ENCODE measurements at places on chromosomes 1 and 21. TPM values are rescaled to one million over a fixed set of nuclear protein-coding genes. Genes with fewer than 3 reads are reported as not detected.

DNA sequence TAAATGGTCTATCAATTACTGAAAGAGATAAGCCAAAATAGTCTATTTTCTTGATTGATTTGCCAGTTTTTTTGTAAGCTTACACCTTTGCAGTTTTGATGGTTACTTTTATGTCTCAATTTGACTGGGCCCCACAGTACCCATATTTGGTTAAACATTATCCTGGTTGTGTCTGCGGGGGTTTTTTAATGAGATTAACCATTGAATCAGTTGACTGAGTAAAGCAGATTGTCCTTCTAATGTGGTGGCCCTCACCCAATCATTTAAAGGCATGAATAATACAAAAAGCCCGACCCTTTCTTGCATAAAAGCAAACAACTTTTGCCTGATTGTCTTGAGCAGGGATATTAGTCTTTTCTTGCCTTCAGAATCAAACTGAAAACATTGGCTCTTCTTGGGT, 650.0 kb upstream of the RGS18 start:
- no peaks in the 10 kb centered on the region for H3K4me1 ChIP-seq
- peaks cover under 1% of the 10 kb centered on the region for H3K36me3 ChIP-seq
- H3K4me3 ChIP-seq, result no peak overlapping the region
- DNase-seq, result no peak
- H3K27ac ChIP-seq, result no peak overlapping the region
- peaks cover 2% of the 10 kb centered on the region for H3K27me3 ChIP-seq

GRCh38 chr1:156845055-156845952, 13.6 kb downstream of the INSRR start:
- no peak overlapping the region for H3K4me3 ChIP-seq
- no peak overlapping the region for H3K27ac ChIP-seq
- peaks cover 43% of the 10 kb centered on the region for H3K27me3 ChIP-seq
- H3K36me3 ChIP-seq, result no peaks in the 10 kb centered on the region
- H3K4me1 ChIP-seq, result peaks cover 13% of the 10 kb centered on the region

Gene CDA
- total RNA-seq, result 1.1 TPM

GRCh38 chr1:200867018-200867811, 5.6 kb upstream of the GPR25 start:
- H3K27ac ChIP-seq, result no peak overlapping the region
- no peak for DNase-seq
- H3K27me3 ChIP-seq, result peaks cover 5% of the 10 kb centered on the region
- no peak overlapping the region for H3K4me3 ChIP-seq
- no peaks in the 10 kb centered on the region for H3K4me1 ChIP-seq

DNA sequence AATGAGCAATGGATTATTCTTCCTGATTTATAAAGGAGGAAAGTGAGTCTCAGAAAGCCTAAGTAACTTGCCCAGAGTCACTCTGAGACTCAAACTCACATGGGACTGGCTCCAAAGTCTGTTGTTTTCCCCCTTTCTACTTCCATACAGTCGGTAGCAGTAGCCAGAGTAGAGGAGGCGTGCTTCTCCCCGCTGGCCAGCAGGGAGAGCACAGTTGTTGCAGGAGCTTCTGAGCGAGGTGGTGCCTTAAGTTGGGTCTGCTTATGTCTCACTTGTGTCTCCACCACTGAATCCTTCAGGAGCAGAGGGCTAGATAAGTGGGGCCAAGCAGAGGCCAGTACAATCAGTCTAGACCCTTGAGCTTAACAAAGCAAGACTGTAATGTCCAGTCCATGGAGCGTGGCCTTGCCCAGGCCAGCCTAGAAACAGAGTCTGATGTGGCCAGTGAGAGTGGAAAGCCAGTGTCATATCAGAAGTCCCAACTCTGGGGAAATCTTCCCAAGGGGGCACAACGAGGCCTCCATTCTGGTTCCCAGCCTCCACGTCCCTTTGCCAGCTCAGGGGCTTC, 181.9 kb downstream of the ZSCAN20 start:
- no peaks in the 10 kb centered on the region for H3K27me3 ChIP-seq
- peak; percentile 39 for DNase-seq
- H3K4me3 ChIP-seq, result no peak overlapping the region

DNA sequence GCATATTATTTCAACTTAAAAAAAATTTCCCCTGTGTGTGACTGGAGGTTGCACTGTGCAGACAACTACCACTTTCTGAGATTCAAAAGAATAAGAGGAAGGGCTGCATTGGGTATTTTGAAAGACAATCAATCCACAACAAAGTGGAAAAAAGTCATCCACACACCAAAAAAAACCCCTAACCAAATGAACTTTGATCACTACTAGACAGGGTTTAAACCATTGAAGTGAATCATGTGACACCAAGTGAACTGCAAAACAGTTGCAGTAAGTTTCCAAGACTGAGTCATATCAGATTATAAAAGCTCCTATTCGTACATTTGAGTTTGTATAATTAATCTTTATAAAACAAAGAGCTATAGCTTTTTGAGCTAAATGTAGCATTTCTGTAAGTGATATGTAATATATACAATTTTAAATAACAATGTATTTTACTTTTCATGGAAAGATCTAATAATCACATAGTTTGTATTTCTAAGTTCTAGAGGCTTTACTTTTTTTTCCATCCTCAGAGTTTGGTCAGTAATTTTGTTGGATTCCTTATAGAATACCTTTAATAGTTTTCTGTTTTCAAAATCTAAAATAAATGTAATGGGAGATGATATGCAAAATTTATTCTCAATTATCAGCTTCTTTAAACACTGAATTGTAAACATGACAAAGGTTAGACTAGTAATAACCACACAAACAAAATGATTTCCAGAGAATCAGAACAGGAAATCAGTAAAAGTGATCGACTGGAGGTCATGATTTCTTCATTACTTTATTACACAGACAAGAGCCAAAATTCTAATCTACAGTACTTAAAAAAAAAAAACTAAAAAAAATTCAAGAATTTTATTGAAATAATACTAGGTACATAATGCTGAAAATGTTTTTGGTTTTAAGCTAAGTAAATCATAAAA, 50.5 kb upstream of the GFI1 start:
- DNase-seq, result no peak
- no peaks in the 10 kb centered on the region for H3K36me3 ChIP-seq
- peaks cover 3% of the 10 kb centered on the region for H3K27me3 ChIP-seq

- H3K27me3 ChIP-seq, result peaks cover 21% of the 10 kb centered on the region
- DNase-seq, result peak; percentile 57
- H3K4me1 ChIP-seq, result peaks cover 43% of the 10 kb centered on the region
- H3K4me3 ChIP-seq, result peak overlapping the region; percentile 97
- H3K27ac ChIP-seq, result peak overlapping the region; percentile 92
Measured at GRCh38 chr1:2229037-2229864, 1.1 kb downstream of the SKI start.

GRCh38 chr1:9720785-9721605, 69.5 kb downstream of the PIK3CD start:
- no peak for DNase-seq
- H3K4me3 ChIP-seq, result no peak overlapping the region
- H3K36me3 ChIP-seq, result peaks cover 16% of the 10 kb centered on the region
- H3K27me3 ChIP-seq, result peaks cover 2% of the 10 kb centered on the region

GRCh38 chr1:163047951-163048659, 21.1 kb upstream of the RGS4 start:
- H3K36me3 ChIP-seq, result peaks cover 3% of the 10 kb centered on the region
- H3K4me1 ChIP-seq, result peaks cover 19% of the 10 kb centered on the region
- H3K27ac ChIP-seq, result no peak overlapping the region
- no peak for DNase-seq
- peaks cover 1% of the 10 kb centered on the region for H3K27me3 ChIP-seq

- peak; percentile 55 for DNase-seq
- peaks cover 9% of the 10 kb centered on the region for H3K36me3 ChIP-seq
- H3K4me3 ChIP-seq, result peak overlapping the region; percentile 73
- H3K4me1 ChIP-seq, result peaks cover 37% of the 10 kb centered on the region
Measured at GRCh38 chr21:36698385-36698980, 432 bp upstream of the SIM2 start.

Gene CIART
- 9.1 TPM for total RNA-seq

DNA sequence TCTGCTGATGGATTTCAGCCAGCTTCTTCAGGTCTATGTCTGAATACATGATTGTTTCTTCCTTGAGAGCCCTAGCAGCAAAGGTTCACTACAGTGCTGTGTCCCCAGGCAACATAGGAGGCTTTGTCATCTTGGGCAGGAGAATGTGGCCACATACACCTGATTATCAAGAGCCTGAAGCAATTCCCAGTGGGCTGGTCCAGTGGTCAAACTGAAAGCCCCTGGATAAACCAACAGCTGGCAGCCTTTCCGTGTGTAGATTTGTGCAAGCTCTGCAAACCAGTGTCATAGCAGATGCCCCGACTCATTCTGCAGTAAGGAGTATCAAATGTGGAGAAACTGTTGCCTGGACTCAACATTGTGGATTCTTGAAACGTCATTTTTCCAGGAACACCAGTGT, 2.3 kb upstream of the GIPC2 start:
- no peaks in the 10 kb centered on the region for H3K36me3 ChIP-seq
- no peak overlapping the region for H3K4me3 ChIP-seq
- no peak for DNase-seq
- no peak overlapping the region for H3K27ac ChIP-seq
- peaks cover 12% of the 10 kb centered on the region for H3K27me3 ChIP-seq

DNA sequence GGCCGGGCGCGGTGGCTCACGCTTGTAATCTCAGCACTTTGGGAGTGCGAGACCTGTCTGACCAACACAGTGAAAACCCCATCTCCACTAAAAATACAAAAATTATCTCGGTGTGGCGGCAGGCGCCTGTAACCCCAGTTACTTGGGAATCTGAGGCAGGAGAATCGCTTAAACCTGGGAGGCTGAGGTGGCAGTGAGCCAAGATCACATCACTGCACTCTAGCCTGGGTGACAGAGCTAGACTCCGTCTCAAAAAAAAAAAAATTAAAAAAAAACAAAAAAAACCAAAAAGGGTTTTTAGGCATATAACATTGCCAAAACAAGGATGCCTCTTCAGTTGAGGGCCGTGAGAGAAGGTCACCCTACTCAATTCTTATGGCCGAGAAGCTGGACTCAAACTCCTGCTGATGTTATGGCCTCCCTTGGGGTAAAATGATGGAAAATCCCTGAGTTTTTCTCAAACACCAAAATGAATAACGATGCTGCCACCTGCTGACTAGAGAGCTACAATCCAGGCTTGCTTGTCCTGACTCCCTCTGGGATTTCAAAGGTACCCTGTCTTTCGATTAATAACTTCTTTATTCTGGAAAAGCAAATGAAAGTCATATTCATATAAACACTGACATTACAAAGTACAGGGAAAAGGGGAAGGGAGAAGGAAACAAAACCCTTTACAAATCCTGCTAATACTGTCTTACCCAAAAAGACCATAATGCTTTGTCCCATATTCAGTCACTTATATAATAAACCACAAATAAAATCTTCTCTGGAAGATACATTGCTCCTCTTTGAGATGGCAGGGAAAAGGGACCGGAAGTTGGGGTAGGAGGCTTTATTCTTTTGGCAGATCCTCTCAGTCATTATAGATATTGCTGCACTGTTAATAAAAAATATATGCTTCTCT, 10.7 kb downstream of the RAB42 start:
- H3K4me3 ChIP-seq, result no peak overlapping the region
- peaks cover 11% of the 10 kb centered on the region for H3K4me1 ChIP-seq
- peak; percentile 67 for DNase-seq
- peaks cover 3% of the 10 kb centered on the region for H3K36me3 ChIP-seq
- peak overlapping the region; percentile 30 for H3K27ac ChIP-seq

Gene HLCS
- 97.4 TPM for total RNA-seq

Gene NEXN
- total RNA-seq, result 2.4 TPM

DNA sequence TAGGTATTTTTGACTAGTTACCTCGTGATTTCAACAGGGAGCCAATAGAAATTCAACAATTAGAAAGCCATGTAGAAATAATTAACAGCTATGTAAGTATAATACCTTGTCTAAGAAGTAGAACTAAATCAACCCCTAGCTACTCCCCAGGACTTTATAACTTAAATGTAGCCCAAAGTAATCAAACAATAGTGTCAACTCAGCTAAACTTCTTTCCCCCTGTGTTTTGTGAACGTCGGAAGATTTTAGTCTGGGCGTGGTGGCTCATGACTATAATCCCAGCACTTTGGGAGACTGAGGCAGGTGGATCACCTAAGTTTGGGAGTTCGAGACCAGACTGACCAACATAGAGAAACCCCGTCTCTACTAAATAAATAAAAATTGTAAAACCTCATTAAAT, 579.9 kb upstream of the NCAM2 start:
- H3K36me3 ChIP-seq, result no peaks in the 10 kb centered on the region
- H3K4me3 ChIP-seq, result no peak overlapping the region
- H3K4me1 ChIP-seq, result no peaks in the 10 kb centered on the region
- no peak overlapping the region for H3K27ac ChIP-seq
- DNase-seq, result no peak

DNA sequence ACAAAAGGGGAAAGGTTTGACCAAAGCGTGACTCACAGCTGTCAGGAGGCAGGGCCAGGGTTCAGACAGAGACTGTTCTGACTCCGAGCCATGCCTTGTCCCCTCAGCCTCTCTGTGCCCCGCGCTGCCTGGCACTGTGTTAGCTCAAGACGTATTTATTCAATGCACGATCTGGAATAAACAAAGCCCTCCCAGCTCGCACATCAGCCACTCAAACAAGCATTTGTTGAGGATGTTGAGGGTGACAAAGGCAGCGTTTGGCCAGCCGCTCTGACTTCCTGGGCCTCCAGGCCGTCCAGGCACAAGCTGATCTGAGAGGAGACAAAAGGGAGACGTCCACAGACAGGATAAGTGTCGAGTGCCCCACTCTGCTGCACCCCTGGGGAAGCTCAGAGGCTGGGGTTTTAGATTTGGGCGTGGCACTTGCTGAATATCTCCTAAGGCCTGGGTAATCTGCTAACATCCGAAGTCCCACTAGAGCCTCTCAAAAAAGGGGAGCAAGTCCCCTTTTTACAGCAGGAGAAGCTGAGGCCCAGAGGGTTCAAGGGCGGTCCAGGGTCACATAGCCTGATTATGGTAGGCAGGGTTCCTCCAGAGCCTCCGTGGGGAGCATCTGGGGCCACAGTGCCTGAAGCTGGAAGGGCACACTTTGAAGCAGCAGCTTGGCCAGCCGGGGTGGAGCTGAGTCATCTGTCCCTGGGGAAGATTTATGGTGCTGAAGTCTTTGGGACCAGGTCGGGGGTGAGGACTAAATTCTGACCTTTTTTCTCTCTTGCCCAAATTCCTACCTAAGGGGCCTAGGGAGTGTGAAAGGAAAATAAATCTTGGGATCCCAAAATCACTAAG, 95.9 kb downstream of the SPSB1 start:
- no peaks in the 10 kb centered on the region for H3K4me1 ChIP-seq
- H3K36me3 ChIP-seq, result no peaks in the 10 kb centered on the region
- DNase-seq, result no peak
- no peak overlapping the region for H3K27ac ChIP-seq
- peaks cover 1% of the 10 kb centered on the region for H3K27me3 ChIP-seq

GRCh38 chr1:204289280-204289679, 70.4 kb downstream of the PLEKHA6 start:
- H3K4me3 ChIP-seq, result no peak overlapping the region
- peaks cover 3% of the 10 kb centered on the region for H3K27me3 ChIP-seq
- no peak for DNase-seq

- no peak overlapping the region for H3K4me3 ChIP-seq
- H3K36me3 ChIP-seq, result no peaks in the 10 kb centered on the region
- H3K4me1 ChIP-seq, result no peaks in the 10 kb centered on the region
- no peak for DNase-seq
- no peak overlapping the region for H3K27ac ChIP-seq
- H3K27me3 ChIP-seq, result no peaks in the 10 kb centered on the region
Measured at GRCh38 chr21:26199456-26199855, 28.9 kb upstream of the APP start.

- no peak for DNase-seq
- H3K36me3 ChIP-seq, result peaks cover 17% of the 10 kb centered on the region
- H3K4me1 ChIP-seq, result no peaks in the 10 kb centered on the region
Measured at GRCh38 chr1:53938136-53938830, 7.2 kb downstream of the IFT25 start.

Gene SLAMF7
- total RNA-seq, result 0.56 TPM

GRCh38 chr1:162094271-162094670, 24.8 kb downstream of the NOS1AP start:
- no peak overlapping the region for H3K27ac ChIP-seq
- no peak for DNase-seq
- no peak overlapping the region for H3K4me3 ChIP-seq
- peaks cover 1% of the 10 kb centered on the region for H3K27me3 ChIP-seq

Data from endothelial cell (in vitro differentiated cells).